ENCODE measurements at places on chromosomes 11 and 22.

DNA sequence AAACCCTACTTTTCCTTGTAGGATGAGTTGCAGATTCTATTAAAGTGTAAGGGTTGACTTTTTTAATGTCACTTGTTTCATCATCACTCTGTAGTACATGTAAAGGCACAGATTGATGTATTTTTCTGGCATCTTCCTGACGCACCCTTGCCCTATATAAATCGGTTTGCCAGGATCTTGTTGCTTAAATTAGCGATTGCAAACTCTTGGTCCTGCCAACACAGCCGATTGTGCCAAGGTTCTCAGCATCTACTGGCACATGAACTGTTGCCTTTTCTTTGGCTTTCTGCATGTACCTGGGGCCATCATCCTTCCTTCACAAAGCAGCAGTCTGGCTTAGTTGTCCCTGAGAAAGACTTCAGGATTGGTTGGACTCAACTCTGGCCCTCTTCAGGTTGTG is 7.5 kb upstream of the LIN7C start:
- no peak for DNase-seq

DNA sequence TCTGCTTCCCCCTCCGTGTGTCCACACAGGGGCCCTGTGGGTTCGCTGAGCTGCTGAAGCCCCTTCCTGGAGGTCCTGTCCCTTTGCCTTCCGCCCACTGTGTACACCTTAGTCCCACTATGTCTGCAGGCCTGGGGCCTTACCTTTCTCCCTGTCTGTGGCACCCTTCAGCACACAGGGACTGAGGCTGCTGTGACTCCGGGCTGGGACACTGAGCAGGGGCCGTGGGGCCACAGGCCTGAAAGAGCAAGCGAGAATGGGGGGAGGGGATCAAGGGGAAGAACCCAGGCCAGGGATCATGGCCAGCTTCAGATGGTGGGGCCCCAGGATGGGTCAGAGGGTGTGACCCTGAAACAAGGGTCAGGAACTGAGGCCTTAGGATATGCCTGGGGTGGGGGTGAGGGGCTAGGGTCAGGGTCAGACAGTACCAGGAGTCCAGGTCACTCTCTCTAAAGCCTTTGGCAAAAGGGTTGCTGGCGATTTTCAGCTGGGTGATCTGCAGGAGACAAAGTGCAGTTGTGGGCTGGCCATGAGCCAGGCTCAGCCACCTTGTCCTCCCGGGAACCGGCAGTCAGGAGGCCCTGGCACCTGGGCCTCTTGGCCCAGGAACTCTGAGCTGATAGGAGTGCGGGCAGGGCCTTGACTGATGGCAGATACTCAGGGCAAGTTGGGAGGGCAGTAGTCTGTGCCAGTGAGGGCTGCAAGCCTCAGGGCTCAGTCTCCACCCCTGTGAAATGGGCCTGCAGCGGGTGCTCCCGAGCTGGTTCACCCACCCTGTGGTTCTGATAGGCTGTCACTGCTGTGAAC is 2.6 kb upstream of the NUDT8 start:
- DNase-seq, result no peak

- peak; percentile 63 for DNase-seq
These were observed 38.9 kb downstream of the TBC1D22A start for GRCh38 chr22:46801331-46801811.

DNA sequence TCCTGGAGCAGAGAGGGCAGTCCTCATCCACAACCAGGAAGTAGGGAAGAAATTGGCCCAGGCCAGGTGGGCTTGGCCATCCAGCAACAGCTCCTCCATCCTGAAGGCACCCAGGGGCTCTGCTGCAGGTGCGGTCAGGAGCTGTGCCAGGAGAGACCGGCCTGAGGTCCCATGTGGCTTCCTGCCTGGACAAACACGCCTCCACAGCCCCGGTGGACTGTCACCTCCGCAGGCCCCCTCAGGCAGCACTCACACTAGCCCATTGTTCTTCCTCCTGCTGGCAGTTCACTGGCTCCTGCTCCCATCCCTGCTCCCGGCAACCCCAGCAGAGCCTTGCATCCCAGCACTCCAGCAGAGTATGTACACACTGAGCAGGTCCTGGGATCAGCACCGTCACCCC is 16.0 kb upstream of the POU2AF1 start:
- no peak for DNase-seq

DNA sequence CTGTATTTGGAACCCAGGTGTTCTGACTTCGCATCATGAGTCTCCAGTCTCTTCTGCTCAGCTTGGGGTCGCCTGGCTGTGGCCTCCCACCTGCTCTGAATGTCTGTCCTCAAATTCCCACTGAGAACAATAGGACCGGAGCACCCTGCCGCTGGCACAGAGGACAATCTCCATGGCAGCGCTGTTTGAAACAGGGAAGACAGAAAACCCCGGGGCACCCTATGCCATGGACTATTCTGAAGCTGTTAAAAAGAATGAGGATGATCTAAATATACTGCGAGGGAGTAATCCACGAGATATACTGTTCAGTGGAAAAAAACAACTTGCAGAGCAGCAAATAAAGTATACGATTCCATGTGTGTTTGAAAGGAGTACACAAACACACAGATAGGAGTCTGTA is 415.6 kb upstream of the NARS2 start:
- DNase-seq, result no peak

DNA sequence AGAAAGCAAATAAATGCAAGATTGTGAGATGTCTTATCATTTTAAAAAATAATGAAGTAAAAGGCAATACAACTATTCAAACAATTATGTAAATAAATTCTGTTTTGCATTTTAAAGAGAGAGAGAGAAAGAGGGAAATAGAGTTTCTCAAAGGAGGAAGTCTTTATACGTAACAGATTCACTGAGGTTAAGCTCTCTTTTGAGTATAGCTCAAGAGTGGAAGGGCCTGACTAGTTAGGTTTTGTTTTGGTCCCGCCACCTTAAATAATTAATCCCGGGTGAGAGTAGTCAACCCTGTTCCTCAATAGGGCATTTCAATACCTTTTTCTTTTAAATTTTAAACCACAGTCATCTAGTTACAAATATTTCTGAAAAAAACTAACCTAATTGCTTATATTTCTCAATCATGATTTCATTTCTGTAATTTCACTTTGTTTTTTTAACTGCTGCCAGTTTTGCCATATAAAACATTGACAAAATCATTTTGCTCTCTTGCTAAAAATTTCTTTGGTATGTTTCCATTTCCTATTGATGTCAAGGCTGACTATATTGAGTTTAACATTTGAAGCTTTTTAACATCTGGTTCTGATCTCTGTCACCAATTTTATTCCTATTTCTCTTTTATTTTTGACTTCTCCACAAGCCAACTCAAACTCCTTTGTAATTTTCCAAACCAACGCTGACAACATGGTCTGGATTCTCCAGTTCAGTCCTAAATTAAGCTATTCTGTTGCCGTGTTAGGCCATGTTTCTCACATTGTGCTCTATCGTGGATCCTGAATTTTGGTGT is 10.3 kb downstream of the OR10D3 start:
- DNase-seq, result no peak

DNA sequence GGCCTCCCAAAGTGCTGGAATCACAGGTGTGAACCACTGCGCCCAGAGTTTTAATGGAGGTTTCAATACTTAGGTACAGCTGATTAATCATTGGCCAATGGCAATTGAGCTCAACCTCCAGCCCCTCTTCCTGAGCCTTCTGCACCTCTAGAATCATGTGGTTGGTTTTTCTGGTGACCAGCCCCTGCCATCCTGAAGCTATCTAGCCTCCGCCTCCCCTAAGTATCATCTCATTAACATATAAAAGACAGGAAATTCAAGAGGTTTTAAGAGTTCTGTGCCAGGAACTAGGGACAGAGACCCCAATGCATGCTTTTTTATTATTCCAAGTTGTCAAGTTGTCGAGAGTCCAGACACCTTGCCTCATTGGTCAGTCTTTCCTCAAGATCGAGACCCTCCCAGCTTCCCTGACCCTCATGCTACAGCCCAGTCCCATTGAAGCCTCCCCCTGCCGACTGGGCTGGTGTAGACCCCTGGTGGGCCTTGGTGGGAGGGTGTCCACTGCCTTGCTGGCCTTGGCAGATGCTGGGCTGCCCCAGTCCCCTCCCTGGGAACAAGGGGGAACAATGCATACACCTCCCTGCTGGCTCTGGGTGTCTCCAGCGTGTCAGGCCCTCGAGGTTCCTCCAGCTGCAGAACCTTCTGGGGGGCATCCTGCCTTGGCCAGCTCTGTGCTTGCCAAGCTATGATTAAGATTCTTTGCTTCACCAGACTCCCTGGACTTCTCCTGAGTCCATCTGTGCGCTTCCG is 148.0 kb downstream of the CTTN start:
- DNase-seq, result no peak

- DNase-seq, result peak; percentile 66
These were observed at the start of gene APOL2 for GRCh38 chr22:36239401-36240171. Gene APOL2 (minus strand): TSS chr22:36239527. CDS start chr22:36233162, 6,365 bp downstream.
